Stomach (tissue), 19 donors: ENCODE measurements at places on chromosomes 3 and 15. TPM values are rescaled to one million over a fixed set of nuclear protein-coding genes. Genes with fewer than 3 reads are reported as not detected.

The THBS1 gene
- 246 TPM for total RNA-seq

DNA sequence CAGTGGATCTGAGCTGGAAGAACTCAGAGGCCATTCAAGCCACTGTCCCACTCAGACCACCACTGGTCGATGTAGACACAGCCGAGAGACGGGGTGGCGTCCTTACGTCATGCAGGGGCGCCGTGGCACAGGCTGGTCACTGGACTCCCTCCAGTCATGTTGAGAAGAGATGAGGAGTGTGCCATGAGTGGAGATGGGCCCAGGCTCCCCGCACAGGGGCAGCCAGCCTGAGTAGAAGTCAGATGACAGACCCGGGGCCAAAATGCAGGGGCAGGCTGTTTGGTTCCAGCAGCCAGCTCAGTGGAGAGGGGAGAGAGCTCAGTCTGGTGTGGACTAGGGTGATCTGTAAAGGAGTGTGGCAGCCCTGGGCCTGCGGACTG lies 33.4 kb upstream of the KIF23 start:
- H3K36me3 ChIP-seq, result no peaks in the 10 kb centered on the region
- H3K4me3 ChIP-seq, result no peak overlapping the region
- DNase-seq, result no peak
- no peaks in the 10 kb centered on the region for H3K4me1 ChIP-seq
- H3K27ac ChIP-seq, result no peak overlapping the region

GRCh38 chr3:12753275-12754028 lies 5.6 kb downstream of the TMEM40 start:
- H3K4me1 ChIP-seq, result peaks cover 9% of the 10 kb centered on the region
- no peaks in the 10 kb centered on the region for H3K27me3 ChIP-seq
- H3K27ac ChIP-seq, result no peak overlapping the region
- DNase-seq, result no peak
- no peak overlapping the region for H3K4me3 ChIP-seq

- peak overlapping the region; percentile 96 for H3K27ac ChIP-seq
- H3K4me1 ChIP-seq, result peaks cover 78% of the 10 kb centered on the region
- no peaks in the 10 kb centered on the region for H3K36me3 ChIP-seq
These were observed 2.9 kb downstream of the STOML1 start for GRCh38 chr15:73989001-73989798.

- no peaks in the 10 kb centered on the region for H3K4me1 ChIP-seq
- no peak overlapping the region for H3K4me3 ChIP-seq
- no peak for DNase-seq
These were observed 82.7 kb downstream of the SLC25A26 start for GRCh38 chr3:66303491-66303901.

The GOLGA8J gene
- total RNA-seq, result not detected

GRCh38 chr15:68991723-68992122 lies 22.8 kb upstream of the NOX5 start:
- H3K36me3 ChIP-seq, result no peaks in the 10 kb centered on the region
- no peak overlapping the region for H3K4me3 ChIP-seq
- H3K27ac ChIP-seq, result no peak overlapping the region
- no peaks in the 10 kb centered on the region for H3K27me3 ChIP-seq

GRCh38 chr3:186060222-186060621 lies 48.7 kb downstream of the ETV5 start:
- H3K4me3 ChIP-seq, result no peak overlapping the region
- no peaks in the 10 kb centered on the region for H3K4me1 ChIP-seq
- H3K27ac ChIP-seq, result no peak overlapping the region
- no peaks in the 10 kb centered on the region for H3K27me3 ChIP-seq

- no peaks in the 10 kb centered on the region for H3K4me1 ChIP-seq
- no peak for DNase-seq
- H3K36me3 ChIP-seq, result no peaks in the 10 kb centered on the region
- H3K4me3 ChIP-seq, result no peak overlapping the region
These were observed 1700.3 kb downstream of the OTOL1 start for GRCh38 chr3:163196815-163197374.

The SHQ1 gene
- 30.7 TPM for total RNA-seq

GRCh38 chr3:76550522-76551201 lies 489.2 kb upstream of the ROBO2 start:
- no peak for DNase-seq
- no peak overlapping the region for H3K4me3 ChIP-seq
- no peak overlapping the region for H3K27ac ChIP-seq
- H3K36me3 ChIP-seq, result no peaks in the 10 kb centered on the region
